OCI-M1 (cell line): ENCODE measurements at places on chromosomes 11 and 22.

DNA sequence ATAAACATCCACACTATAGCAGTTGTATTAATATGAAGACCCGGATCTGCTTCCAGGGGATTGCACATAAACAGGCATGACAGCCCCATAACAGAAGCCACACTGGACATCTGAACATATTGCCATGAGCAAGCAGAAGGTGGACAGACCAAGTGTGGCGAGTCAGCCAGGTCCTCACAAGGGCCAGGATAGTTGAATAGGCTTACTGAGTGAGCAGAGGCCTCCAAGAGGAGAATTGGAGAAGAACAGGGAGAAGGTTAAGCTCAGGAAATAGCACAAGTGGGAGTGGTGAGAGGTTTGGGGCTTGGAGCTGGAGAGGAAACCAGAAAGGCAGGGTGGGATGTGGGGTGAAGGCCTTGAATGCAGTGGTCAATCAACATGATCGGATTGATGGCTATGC lies 10.8 kb downstream of the SLC35C1 start:
- peak; percentile 35 for DNase-seq

DNA sequence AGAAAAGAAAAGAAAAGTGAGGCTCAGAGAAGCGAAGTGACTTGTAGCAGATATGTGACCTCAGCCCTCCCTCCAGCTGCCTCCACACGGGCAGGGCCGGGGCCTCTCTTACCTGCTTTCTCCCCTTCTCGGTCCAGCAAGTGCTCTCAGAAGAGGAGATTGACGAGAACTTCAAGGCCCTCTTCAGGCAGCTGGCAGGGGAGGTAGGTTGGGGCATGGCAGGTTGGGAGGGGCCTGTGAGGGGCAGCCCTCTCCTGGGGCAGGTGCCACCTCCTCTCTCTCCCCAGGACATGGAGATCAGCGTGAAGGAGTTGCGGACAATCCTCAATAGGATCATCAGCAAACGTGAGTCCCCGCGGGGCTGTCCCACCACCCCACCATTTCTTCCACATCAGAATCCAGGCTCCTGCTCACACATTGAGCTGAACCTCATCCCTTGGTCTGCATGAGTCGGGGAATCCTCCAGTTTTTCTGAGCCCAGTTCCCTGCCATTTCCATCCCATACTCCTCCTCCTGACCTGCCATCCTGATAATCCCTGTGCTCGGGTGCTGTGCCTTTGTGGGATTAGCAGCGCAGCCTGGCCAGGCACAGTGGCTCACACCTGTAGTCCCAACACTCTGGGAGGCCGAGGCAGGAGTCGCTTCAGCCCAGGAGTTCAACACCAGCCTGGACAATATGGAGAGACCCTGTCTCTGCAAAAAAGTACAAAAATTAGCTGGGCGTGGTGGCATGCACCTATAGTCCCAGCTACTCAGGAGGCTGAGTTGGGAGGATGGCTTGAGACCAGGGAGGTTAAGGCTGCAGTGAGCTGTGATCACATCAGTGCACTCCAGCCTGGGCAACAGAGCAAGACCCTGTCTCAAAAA lies 26.4 kb downstream of the CAPN1 start:
- no peak for DNase-seq

DNA sequence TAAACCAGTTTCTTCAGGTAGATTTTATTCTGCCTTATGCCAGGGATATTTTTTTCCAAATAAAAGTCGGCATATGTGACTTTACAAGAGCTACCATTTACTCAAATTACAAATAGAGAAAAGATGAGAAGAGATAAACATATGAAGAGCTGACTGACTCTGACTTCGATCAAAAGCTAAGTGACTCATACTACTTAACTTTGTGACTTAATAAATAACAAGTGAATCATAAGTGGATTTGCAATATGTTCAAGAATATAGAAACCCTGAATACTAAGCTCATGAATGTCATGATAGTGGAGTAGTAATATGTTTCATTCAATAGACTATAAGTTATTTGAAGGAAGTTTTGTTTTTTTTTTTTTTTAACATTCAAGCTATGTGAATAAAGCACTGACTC lies 130.5 kb upstream of the ANO3 start:
- DNase-seq: no peak

DNA sequence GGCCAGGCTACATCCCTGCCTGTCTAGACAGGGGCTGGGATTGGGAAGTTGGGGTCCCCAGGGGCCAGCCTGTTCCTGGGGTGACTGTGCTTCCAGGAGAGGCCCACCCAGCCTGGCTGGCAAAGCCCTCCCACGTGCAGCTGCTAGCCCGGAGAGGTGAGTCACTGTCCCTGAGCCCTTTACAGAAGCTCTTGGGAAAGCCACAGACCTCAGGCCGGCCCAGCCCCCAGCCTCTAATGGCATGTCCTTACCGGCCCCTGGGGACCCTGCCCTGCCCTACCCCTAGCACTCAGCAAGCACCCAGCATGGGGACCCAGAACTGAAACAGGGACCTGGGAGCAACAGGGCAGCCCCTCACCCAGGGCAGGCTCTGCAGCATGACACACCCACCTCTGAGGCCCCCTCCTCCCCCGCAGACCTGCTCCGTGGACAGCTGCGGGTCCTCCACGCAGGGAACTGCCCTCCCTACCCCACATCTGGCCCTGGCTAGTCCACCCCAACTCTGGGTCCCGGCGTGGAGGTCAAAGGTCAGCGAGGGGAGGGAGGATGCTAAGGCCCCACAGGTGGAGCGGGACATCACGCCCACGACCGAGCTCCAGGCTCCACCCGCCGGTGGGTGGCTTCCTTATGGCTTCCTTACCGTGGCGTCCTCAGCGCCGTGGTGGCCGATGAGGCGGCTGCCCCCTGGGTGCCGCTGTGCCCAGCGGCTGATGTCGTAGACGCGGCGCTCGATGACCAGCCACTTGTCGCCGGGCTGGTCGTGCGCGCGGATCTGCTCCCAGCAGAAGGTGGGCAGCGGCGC lies 615 bp downstream of the FADS3 start:
- DNase-seq: peak; percentile 67

- no peak for DNase-seq
Observed at GRCh38 chr11:98965358-98965757, 55.4 kb upstream of the CNTN5 start.

- peak; percentile 66 for DNase-seq
Observed at GRCh38 chr11:75386942-75387630, 12.2 kb upstream of the RPS3 start.

DNA sequence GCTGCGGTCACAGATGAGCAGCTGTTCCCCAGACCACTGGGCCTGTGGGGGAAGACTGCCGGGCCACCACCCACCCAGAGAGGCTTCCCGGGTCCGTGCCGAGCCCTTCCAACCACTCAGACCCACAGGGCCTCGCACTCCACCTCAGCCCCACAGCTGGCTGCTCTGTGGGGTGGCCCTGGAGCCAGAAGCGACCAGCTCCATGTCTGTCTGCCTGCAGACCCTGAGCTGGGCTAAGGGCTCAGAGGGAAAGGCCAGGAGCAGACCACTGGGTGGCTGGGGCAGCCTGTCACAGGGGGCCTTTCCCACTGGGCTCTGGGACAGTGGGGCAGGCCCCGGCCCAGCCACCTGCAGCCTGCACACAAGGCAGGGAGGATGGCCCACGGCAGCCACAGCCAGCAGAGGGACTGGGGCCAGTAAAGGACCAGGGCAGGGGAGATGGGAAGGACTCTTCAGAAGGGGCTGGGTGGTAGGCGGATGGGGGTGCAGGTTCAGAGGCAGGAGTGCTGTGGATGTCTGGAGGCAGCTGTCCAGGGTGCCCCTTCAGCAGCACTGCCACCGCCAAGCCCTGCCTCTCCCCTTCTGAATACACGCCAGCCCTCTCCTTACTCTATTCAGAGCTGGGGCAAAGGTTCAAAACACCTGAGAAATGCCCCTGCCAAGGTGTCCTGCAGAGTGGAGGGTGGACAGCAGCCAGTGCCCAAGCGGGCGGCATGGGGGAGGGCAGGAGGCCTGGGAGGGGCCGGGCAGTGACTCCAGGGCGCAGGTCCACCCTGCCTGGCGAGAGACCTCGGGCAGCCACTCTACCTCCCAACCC lies 32.2 kb downstream of the GNB1L start:
- DNase-seq: no peak

DNA sequence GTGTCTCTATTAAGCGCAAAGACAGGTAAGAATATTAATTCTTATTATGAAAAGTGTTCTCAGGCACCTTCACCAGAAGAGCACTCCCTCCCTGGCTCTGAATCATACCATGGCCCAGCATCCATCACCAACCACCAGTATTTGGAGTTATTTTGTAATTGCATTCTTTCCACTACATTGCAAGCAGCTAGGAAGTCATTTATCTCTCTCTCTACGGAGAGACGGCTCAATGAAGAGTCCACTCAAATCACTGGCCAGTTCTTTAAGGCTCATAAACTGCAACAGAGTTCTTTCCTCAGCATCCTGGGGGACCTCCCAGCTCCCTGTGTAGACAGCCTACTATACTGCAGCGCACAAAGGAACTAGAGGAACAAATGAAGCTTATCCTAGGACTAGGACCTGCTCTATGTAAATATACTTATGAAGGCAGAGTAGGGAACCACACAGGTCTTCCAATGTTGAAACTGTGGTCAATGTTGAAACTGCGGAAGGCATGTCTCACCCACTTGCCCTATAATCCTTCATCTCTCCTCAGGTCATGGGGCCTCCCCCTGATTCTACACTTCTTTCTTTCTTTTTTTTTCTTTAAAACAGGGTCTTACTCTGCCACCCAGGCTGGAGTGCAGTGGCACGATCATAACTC lies 63.4 kb downstream of the AAMDC start:
- no peak for DNase-seq

GRCh38 chr22:23063539-23064380 lies 6.6 kb upstream of the GNAZ start:
- no peak for DNase-seq

DNA sequence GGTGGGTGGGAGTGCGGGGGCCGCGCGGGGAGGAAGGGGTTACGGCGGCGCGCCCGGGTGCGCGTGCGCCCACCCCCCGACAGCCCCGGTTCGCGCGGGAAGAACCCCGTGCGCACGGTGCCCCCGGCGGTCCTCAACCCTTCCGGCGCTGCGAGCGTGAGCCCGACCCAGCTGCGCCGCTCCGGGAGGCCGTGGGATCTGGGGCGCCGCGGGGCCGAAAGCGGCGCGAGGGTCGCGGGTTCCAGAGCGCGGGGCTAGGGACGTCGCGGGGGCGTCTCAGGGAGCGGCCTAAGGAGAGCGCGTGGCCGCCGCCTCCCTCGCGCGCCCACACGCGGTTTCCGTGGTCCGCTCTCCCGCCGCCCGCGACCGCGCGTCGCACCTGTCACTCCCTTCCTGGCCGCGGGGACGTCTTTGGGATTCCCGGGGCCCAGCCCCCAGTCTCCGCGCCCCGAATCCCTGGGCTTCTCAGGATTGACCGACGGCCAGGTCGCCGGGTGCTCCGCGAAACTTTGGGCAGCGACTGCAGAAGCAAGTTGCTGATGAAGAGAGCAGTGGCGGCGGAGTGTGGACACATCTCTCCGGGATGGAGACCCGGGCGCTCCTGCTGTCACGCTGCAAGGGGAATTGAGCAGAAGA lies 582 bp downstream of the SREBF2 start:
- DNase-seq: peak; percentile 60

DNA sequence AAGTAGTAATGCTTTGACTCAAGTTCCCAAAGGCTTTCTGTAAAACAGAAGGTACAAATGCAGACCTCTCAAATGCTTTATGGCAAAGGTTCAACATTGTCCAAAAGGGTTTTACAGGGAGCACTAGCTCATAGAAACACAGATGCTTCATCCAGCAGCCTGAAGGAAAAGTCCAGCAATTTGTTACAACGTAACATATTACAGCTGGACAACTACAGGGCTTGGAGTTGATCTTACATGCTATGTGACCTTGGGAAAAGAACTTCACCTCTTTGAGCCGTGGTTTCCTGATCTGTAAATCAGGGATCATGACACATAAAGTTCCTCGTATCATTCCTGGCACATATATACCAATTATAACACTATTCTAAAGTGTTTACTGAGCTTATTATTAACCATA lies 84.9 kb downstream of the DDIAS start:
- DNase-seq: no peak

GRCh38 chr11:72240461-72241290 lies 3.3 kb downstream of the PHOX2A start:
- no peak for DNase-seq

GRCh38 chr11:129814244-129815014 lies 1.2 kb upstream of the TMEM45B start:
- DNase-seq: no peak

- no peak for DNase-seq
Observed at GRCh38 chr11:28417601-28418323, 309.6 kb downstream of the METTL15 start.

- no peak for DNase-seq
Observed at GRCh38 chr22:20260071-20260765, 7.9 kb downstream of the RTN4R start.

DNA sequence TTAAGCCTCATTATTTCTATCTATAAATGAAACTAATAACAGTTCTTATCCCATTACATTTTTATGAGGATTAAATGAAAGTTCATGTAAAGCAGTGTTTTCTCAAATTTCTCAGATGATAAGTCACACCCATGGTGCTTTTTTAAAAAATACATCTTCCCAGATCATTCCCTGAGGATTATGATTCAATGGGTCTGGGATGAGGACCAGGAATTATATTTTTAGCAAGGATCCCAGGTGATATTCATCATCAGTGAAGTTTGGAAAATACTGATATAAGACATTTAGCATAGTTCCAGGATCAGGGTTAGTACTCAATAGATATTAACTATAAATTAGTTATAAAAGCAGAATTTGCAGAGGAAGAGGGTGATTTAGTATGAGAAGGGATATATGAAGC lies 89.1 kb downstream of the BBOX1 start:
- no peak for DNase-seq

- DNase-seq: no peak
Observed at GRCh38 chr11:75592715-75593114, 30.7 kb downstream of the SERPINH1 start.

- DNase-seq: peak; percentile 24
Observed at GRCh38 chr22:42256220-42256619, 14.2 kb downstream of the TCF20 start.

GRCh38 chr22:49235463-49236300 lies 592.0 kb downstream of the BRD1 start:
- DNase-seq: no peak

GRCh38 chr11:73141031-73141308 lies 1.1 kb downstream of the FCHSD2 start:
- no peak for DNase-seq

DNA sequence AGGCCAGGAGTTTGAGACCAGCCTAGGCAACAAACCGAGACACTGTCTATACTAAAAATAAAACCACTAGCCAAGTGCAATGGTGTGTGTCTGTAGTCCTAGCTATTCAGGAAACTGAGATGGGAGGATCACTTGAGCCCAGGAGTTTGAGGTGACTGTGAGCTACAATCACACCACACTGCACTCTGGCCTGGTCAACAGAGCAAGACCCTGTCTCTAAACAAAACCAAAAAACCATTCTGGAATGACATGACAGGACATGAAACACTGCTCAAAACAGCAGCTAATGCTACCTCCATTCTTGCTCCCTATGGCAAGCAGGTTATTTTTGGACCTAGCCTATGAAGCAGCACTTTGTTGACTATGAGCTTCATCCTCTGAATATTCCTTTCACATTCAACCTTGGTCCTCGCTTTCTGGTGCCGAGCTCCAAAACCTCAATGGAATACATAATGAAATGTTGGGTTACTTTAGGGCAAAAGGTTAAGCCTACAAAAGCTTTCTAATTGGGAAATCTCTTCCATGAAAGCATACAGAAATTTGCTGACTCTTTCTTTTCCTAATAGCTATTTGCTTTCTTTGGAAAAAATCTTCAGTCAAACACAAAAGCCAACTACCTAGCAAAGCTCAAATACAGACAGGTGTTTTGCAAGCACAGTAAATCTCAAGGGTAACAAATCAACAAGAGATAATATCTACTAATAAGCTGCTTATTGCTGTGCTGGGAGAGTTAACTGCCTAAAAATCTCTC lies 21.1 kb downstream of the SIK3 start:
- DNase-seq: no peak

GRCh38 chr11:102802341-102802740 lies 4.4 kb upstream of the MMP1 start:
- no peak for DNase-seq
